HuH-7 (cell line): ENCODE measurements at places on chromosomes 13 and 19.

DNA sequence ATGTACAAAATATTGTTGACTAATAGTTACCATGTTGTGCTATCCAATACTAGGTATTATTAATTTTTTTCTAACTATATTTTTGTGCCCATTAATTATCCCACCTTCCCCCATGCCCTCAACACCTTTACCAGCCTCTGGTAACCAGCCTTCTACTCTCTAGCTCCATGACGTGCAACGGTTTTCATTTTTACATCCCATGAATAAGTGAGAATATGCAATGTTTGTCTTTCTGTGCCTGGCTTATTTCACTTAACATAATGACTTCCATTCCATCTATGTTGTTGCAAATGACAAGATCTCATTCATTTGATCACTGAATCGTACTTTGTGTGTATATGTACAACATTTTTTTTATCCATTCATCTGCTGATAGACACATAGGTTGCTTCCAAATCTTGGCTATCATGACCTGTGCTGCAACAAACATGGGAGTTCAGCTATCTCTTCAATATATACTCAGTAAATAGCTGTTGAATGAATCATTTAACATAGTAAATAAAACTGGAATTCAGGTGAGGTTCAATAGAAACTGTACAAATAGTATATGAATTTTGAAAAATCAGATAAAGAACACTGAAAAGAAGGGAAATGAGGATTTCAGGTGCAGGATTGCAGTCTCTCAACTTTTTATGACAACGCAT, 509.0 kb upstream of the MIR17HG start:
- no peak for DNase-seq

GRCh38 chr19:3203805-3204645, 18.3 kb downstream of the NCLN start:
- DNase-seq = no peak

- no peak for DNase-seq
Measured at GRCh38 chr13:64993514-64994164, 2236.5 kb downstream of the PCDH9 start.

- no peak for DNase-seq
Measured at GRCh38 chr13:105956921-105957320, 578.5 kb downstream of the EFNB2 start.

DNA sequence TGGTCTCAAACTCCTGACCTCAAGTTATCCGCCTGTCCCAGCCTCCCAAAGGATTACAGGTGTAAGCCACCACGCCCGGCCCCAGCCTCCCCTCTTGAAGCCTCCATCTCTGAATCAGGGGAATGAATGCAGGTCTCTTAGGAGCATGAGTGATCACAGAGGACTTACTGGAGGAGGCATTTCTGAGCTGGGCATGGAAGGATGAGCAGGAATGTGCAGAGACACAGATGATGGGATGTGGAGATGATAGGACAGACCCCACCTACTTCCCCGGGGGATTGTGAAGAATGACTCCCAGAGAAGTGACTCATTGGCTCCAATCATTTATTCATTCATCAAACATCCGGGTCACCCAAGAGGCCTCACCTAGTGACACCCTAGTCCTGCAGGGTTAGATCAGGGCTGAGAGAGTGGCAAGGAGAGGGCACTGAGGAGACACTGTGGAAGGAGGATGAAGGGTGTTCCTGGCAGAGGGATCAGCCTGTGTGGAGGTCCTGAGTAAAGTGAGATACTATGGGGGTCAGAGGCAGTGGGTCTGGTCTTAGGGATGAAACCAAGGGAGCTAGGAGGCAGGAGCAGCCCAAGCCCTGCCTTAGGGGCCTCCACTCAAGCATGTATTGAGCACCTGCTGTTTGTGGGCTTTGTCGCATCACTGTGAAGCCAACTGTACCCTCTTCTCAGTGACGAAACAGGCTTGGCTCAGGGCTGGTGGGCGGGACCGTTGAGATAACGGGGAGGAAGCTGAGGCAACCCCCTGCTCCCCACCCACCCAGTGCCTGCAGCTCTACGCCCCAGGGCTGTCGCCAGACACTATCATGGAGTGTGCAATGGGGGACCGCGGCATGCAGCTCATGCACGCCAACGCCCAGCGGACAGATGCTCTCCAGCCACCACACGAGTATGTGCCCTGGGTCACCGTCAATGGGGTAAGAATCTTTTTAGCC, 3.0 kb downstream of the IFI30 start:
- DNase-seq = no peak

GRCh38 chr13:44425041-44425814, 51.6 kb downstream of the SERP2 start:
- no peak for DNase-seq

GRCh38 chr13:79531542-79532254, 50.7 kb downstream of the NDFIP2 start:
- DNase-seq = no peak

- no peak for DNase-seq
Measured at GRCh38 chr19:30590596-30591229, 218.5 kb downstream of the ZNF536 start.

DNA sequence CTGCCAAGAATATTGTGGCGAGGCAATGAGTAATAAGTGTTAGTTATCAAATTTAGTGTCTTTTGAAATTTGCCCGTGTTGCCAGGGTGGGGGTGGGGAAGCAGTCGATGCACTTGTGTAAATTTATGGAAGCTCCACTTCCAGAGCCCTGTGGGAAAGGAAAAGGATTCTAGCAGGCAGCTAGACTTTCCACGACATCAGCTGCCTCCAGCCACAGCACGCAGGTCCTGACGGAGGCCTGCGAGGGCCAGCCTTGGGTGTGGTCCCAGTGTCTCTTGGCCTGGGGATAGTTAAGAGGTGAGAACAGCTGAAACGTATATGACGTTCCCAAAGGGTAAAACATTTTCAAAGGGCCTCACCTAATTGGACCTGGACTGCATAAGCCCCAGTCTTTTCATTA, 433.0 kb downstream of the TSHZ3 start:
- no peak for DNase-seq

- DNase-seq = no peak
Measured at GRCh38 chr19:50362656-50363424, 2.6 kb downstream of the NAPSA start.

DNA sequence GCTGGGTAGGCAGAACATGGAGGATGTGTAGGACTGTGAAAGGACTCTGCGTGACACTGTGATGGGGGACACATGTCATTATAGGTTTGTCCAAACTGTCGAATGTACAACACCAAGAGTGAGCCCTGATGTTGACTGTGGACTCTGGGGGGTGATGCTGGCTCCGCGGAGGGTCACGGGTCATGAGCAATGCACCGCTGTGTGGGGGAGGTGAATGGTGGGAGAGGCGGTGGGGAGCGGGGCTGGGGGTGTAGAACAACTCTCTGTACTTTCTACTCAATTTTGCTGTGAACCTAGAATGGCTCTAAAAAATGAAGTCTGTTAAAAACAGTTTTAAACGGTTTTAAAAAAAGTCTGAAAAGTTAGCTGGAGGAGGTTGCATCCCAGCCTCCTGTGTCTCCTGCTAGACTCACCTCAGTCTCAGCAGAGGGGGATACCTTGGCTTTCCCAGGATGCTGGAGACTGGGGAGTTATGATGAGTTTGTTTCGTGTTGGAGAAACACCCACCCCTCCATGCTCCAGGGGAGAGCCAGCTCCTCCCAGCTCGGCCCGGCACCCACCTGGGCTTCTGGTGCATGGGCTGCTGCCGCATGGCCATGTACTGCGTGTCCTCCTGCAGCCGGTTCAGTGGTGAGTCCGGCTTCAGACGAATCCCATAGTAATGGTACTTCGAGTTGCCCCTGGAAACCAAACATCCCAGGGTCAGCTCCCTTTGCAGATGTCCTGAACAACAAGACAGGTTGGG, 34.7 kb upstream of the RANBP3 start:
- DNase-seq = no peak

DNA sequence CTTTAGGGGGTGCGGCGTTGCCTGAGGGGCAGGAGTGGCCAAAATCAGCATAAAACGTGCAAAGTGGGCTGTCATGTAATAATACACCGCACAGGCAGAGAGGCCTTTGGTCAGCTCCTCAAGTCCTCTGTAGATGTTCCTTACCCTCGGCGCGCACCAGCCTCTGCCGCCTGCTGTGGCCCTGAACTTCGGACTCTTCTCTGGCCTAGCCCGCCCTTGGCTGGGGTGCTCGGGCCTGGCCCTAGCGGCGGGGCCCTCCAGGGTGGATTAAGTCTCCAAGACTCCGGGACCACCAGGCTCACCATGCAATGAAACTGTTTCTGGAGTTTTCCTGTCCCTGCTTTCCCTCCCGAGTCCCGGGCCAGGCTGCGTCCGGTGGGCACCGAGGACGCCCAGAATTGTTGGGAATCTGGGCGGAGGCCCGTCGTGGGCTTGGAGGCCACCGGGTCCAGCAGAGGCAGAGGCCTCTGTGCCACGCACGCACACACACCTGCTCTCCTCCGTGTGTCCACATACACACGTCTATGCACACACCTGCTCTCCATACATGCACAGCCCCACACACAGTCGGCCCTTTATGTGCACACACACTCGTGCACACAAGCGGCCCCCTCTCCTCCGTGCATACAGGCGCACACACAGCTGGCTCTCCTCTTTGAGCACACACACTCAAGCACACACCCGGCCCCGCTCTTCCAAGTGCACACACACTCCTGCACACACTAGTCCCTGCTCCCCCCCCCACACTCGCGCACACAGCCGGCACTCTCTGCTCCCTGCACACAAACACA, 1.5 kb upstream of the TFDP1 start:
- DNase-seq = no peak

GRCh38 chr19:42466521-42467182, 23.9 kb upstream of the CXCL17 start:
- DNase-seq = no peak

DNA sequence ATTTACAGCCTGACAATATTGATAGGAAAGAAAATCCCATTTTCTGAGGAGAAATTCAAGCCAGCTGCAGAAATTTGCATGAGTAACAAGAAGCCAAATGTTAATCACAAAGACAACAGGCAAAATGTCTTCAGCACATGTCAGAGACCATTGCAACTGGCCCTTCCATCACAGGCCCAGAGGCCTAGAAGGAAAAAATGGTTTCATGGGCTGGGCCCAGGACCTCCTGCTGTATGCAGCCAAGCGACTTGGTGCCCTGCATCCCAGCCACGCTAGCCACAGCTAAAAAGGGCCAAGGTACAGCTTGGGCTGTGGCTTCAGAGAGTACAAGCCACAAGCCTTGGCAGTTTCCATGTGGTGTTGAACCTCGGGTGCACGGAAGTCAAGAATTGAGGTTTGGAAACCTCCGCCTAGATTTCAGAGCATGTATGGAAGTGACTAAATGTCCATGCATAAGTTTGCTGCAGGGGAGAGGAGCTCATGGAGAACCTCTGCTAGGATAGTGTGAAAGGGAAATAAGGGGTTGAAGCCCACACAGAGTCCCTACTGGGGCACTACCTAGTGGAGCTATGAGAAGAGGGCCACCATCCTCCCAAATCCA, 1474.0 kb downstream of the PCDH9 start:
- no peak for DNase-seq

DNA sequence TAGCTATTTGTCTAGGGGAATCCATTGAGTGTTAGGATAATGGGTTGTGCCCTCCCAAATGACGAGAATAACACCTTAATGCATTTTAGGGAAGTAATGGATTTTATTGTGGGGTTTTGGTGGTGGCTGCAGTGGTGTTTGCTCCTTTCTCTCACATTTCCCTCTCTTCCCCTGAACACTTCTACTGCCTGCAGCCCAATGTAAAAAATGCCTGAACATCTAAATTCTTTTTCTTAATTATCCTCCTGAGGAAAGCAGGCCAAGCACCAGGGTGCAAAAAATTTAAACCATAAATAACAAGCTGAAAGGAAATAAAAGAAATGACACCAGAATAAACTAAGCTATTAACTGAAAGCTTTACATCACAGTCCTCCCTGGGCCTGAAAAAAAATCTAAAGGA, 57.3 kb upstream of the PCDH8 start:
- no peak for DNase-seq

GRCh38 chr13:100611678-100612492, 23.3 kb upstream of the GGACT start:
- no peak for DNase-seq

- DNase-seq = no peak
Measured at GRCh38 chr19:49906879-49907564, 10.3 kb upstream of the IL4I1 start.

DNA sequence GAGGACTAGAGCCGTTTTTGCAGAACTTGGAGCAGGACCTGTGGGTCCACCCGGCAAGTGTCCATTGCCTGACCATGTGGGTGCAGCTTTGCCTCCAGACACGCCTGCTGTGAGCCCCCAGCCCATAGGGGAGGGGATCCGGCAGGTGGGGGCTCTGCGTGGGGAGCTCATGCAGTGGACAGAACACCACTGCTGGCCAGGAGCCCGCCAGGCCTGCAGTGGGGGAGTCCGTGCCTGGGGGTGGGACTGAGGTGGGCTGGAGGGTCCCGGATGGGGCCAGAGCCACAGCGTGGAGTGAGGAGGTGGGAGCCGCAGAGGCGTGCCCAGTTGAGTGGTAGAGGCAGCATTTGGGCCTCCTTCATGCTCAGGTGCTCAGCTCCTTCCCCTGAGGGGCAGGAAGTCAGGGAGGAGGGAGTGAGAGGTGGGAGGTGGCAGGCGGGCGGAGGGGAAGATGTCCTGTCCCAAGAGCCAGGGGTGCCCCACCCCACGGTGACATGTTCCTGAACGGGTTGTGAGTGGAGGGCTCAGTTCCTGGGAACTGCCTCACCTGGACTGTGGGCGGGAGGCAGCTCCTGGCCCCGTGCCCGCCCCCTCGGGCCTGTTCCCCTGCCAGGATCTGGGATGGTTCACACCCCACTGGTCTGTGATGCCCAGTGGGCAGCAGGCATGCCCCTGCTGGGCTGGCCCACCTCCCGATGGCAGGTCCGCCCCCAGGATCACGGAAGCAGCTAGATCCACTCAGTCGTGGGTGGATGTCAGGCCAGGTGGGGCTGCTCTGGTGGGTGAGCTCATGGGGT, 8.8 kb downstream of the ADAT3 start:
- DNase-seq = no peak

GRCh38 chr13:66128201-66128600, 1101.9 kb downstream of the PCDH9 start:
- DNase-seq = no peak

DNA sequence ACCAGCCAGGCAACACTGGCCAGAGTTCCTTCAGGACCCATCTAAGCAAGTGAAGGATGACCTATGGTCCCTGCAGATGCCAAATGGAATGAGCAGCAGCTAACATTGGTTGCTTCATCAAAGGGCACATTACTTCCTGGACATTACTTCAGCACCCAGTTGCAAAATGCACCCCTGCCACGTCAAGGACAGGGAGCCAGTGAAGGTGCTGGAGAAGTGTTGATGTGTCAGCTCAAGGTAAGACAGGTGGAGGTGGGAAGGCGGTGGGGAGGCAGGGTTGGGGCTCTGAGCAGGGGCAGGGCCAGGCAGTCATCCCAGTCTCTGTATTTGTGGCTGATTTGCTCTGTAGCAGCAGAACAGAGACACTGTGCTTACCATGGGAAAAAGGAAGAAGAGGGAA, 14.6 kb downstream of the CSNK1A1L start:
- DNase-seq = no peak

- DNase-seq = no peak
Measured at GRCh38 chr19:7149956-7150705, 80.6 kb downstream of the ZNF557 start.

- DNase-seq = peak; percentile 59
Measured at GRCh38 chr19:42563352-42564210, 31.1 kb downstream of the CEACAM8 start.

- DNase-seq = no peak
Measured at GRCh38 chr13:69935043-69935442, 172.6 kb upstream of the ATXN8OS start.

GRCh38 chr13:27028683-27029480, 142.7 kb downstream of the USP12 start:
- no peak for DNase-seq
